Suppressor macrophage treated with lipopolysaccharide for 1 hour (primary cell): ENCODE measurements at places on chromosomes 1 and 21.

DNA sequence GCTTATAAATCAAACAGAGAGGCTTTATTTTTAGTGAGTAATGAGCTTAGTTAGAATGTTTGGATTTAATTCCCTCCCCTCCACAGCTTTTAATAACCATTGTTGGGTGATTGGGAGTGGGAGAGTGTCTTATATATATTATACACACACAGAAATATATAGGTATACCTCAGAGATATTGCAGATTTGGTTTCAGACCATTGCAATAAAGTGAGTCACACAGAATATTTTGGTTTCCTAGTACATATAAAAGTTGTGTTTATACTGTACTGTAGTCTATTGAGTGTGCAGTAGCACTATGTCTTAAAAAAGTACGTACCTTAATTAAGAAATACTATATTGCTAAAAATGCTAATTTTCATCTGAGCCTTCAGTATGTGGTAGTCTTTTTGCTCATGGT is 44.4 kb downstream of the RPS6KC1 start:
- DNase-seq = no peak

- DNase-seq = peak; percentile 44
Measured at GRCh38 chr1:199399996-199400724, 627.4 kb upstream of the NR5A2 start.

- no peak for DNase-seq
Measured at GRCh38 chr21:31161157-31161556, 122.9 kb upstream of the KRTAP19-8 start.

DNA sequence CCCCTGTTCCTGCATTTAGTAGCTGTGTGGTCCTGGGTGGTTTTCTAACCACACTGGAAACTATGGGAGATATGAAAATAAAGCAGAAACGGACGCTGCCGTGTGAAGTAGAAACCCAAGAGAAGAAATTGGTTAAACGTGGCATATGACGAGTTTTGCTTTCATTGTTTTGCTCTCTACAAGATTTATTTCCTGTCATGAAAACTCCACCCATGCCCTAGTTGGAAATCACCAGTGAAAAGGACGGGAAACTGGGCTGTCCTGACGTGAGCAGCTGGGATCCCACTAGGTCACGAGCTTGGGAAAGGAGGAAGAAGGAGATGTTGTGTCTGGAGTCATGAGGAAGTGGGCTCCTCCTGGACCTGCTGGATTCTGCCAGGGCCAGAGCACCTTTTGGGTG is 120.8 kb upstream of the GADD45A start:
- DNase-seq = peak; percentile 38

DNA sequence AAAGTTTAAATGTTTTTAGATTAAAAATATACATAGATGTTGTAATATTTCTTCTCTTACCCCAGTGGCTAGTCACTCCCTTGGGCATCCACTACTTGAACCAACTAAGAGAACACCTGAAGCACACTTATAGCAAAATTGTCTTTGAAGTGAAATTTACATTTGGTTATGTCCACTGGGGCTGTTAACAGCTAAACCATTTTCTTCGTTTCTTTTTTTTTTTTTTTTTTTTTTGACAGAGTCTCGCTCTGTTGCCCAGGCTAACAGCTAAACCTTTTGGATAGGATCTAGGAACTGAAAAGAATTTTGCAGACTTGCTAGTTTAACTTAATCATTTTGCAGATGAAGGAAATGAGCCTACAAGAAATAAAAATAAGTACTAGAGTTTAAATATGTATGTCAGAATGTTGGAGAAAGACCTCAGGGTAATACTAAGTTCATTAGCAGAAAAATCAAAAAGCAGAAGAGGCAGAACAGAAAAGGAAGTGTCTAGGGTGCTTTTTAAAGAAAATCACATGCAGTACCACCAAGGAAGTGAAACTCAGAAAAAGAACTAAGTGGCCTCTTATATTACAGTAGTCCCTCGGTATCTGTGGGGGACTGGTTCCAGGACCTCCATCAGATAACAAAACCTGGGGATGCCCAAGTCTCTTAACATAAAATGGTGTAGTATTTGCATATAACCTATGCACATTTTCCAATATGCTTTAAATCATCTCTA is 11.8 kb downstream of the DRAM2 start:
- DNase-seq = peak; percentile 81

DNA sequence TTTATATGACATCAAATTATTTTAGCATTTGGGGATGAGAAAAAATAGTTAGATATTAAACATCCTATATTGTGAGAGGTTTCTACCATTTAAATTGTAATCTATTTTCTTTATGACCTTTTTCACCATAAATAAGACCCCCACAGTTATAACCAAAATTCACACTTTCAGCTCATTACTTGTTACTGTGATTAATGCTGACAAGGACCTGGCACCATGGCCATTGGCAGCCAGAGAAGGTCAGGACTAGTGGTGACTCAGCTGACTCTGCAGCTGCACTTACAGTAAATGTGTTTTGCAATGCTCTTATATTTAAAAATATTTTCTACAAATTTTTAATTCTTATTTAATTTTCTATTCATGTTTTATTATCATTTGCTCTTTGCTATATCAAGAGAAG is 133.3 kb upstream of the C1orf105 start:
- peak; percentile 55 for DNase-seq

DNA sequence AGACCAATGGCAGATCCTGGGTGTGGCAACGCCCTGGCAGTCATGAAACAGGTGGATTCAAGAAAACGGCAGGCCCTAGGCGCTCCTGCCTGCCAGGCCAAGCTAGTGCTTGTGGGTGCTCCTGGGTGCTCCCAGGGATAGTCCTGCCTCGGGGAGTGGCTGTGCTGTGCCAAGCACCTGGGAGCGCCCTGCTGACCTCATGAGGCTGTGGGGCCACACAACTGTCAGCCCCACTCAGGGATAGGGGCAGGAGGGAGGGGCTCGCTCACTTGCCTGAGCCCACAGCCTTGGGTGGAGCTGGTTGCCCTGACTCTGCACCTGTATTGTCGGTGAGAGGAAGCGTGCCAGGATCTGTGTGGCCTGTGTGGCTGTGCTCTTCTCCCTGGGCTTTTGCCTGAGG is 9.4 kb downstream of the SNAP47 start:
- DNase-seq = no peak

DNA sequence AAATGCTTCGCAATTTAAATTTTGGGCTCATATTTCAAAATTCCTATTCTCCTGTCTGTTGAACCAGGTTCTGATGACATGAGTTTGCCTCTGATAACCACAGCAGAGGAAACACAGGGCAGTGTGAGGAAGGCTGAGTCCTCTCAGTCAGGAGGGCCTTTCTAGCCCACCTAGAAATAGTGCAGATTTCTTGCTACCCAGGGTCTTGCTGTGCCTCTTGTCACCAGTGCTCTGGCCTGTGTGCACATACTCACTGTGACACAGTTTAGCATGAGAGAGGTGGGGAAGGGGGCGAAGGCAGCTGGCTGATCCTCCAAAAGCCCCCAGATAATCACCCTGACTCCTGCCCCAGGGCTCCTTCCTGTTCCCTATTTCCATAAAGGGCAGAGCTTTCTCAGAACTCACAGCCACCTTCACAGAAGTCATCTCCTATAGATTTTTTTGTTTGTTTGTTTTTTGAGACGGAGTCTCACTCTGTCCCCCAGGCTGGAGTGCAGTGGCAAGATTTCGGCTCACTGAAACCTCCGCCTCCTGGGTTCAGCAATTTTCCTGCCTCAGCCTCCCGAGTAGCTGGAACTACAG is 23.7 kb downstream of the ERRFI1 start:
- DNase-seq = peak; percentile 55

GRCh38 chr1:50774759-50775351 is 185.2 kb downstream of the FAF1 start:
- DNase-seq = peak; percentile 61

GRCh38 chr1:3287656-3288160 is 166.8 kb upstream of the ARHGEF16 start:
- DNase-seq = no peak

DNA sequence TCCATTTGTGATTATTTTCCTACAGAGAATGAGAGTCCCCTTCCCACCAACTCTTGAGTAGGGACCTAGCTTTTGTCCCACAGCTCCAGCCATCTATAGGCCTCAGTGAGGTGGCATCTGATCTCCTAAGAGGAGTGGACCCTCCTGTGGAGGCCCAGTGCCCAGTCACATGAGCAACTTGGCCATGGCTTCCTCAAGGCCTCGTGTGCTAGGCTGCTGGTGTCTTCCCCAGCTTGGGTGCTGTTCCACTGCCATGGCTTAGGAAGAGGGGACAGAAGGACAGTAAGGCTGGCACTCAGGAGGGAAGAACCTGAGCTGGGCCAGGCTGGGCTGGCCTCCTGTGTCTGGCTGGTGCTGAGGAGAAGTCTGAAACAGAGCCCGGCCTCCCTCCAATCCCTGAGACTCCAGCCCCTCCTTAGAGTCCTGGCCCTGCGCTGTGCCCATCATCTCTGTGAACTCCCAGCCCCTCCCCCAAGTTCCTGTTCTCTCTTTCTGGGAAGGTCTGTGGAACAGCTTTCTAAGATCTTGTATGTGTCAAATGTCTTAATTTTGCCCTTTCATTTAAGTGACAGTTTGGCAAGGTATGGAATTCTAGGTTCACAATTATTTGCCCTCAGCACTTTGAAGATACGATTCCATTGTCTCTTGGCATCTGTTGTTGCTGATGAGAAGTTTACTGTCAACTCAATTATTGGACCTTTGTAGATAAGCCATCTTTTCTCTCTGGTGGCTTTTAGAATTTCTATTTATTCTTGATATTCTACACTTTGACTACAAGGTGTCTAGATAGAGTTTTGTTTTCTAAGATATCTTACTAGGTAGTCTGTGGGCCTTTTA is 7.1 kb upstream of the KCNQ4 start:
- no peak for DNase-seq

DNA sequence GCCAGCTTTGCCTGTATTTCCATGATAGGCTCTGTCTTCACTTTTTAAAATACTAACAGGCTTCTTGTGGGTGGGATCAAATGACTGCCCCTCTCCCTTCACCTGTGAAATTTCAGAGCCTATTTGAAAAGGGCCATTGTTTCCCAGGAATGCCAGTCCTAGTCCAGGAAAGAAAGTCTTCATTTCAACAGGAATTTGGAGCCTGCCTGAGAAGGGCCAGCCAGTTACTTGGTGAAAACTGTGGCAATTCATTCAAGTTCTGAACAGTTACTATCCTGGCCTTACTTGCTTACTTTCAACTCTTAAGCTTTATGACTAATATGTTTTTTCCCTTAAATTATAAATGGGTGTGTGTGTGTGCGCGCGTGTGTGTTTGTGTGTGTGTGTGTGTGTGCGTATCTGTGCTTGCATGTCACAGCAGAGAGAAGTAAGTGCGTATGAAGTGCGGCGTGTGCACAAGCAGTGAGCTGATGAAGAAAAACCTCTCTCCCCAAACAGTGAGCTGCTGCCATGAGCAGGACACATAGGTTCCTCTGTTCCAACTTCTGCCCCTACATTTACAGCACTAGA is 67.5 kb upstream of the RNPC3 start:
- no peak for DNase-seq

GRCh38 chr21:20013851-20014250 is 984.4 kb upstream of the NCAM2 start:
- DNase-seq = no peak

GRCh38 chr1:207336559-207337467 is 15.3 kb downstream of the CD55 start:
- peak; percentile 64 for DNase-seq

- no peak for DNase-seq
Measured at GRCh38 chr21:15731243-15731613, 1.4 kb downstream of the USP25 start.

- peak; percentile 41 for DNase-seq
Measured at GRCh38 chr1:42963378-42964043, 4.8 kb upstream of the SLC2A1 start.

GRCh38 chr1:82710091-82710490 is 909.4 kb downstream of the ADGRL2 start:
- DNase-seq = no peak

- DNase-seq = no peak
Measured at GRCh38 chr1:201896951-201897391, 8.3 kb downstream of the SHISA4 start.

- no peak for DNase-seq
Measured at GRCh38 chr1:154852845-154853244, 17.2 kb downstream of the KCNN3 start.

- DNase-seq = no peak
Measured at GRCh38 chr1:172431721-172432192, 11.3 kb downstream of the C1orf105 start.

- DNase-seq = no peak
Measured at GRCh38 chr1:171267391-171267790, 19.1 kb downstream of the FMO1 start.

- no peak for DNase-seq
Measured at GRCh38 chr1:190942475-190942874, 464.8 kb upstream of the BRINP3 start.

GRCh38 chr1:77834771-77835334 is 53.6 kb upstream of the NEXN start:
- no peak for DNase-seq

- no peak for DNase-seq
Measured at GRCh38 chr1:9444532-9444931, 94.7 kb upstream of the SLC25A33 start.

- DNase-seq = peak; percentile 70
Measured at GRCh38 chr1:198638894-198639635, at the start of gene PTPRC. PTPRC (plus strand) TSS chr1:198639040; CDS start chr1:198639269, 229 bp downstream.

DNA sequence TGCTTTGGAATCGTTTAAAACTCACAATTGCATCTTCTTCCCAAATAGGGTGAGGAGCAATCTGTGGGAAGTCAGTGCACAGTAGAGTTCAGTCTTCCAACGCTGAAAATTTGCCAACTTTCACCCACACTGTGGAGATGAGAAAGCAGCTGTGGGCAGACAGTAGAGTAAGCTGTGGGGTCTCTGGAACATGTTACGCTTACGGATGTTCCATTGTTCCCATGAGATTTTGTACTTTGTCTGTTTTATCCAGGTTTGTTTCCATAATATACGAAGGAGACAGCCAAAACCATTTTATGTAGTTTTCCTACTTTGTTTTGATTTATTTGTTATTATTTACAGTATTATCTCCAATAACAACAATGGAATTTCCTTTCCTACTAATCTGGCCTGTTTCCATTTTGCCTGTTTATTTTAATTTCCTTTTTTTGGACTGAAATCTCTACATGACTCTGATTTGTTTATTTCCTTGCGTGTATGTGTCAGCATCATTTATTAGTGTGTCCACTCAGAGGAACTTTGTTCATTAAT is 65.1 kb upstream of the RGL1 start:
- DNase-seq = no peak
